ENCODE measurements at places on chromosomes 7 and 10. TPM values are rescaled to one million over a fixed set of nuclear protein-coding genes. Genes with fewer than 3 reads are reported as not detected.

Gene SPDYE16
- 0.11 TPM for polyA plus RNA-seq

Gene CHN2
- polyA plus RNA-seq, result 7.8 TPM

Gene NXPH1
- polyA plus RNA-seq, result not detected

Gene PWWP2B
- polyA plus RNA-seq, result 9.2 TPM

Gene ITPRID1
- polyA plus RNA-seq, result not detected

Gene GPR15LG
- polyA plus RNA-seq, result not detected

Gene CUZD1
- 1.7 TPM for polyA plus RNA-seq

Gene ZNF716
- not detected for polyA plus RNA-seq

Gene EIF4H
- polyA plus RNA-seq, result 182 TPM

Gene GSTO2
- 2.1 TPM for polyA plus RNA-seq

Gene VGF
- 8.6 TPM for polyA plus RNA-seq

Gene CABCOCO1
- 0.10 TPM for polyA plus RNA-seq

Gene NUDT13
- 1.6 TPM for polyA plus RNA-seq

Gene FAM241B
- 4.6 TPM for polyA plus RNA-seq

Gene ABLIM1
- 50.6 TPM for polyA plus RNA-seq

Gene TMEM139
- polyA plus RNA-seq, result 9.8 TPM

Gene BUD23
- 40.7 TPM for polyA plus RNA-seq

Gene UCN3
- 1.5 TPM for polyA plus RNA-seq

Gene OPN1SW
- not detected for polyA plus RNA-seq

Gene AKR1C1
- 166 TPM for polyA plus RNA-seq

Gene ZNF488
- 0.06 TPM for polyA plus RNA-seq

Gene SPDYE9
- polyA plus RNA-seq, result not detected

Gene PITX3
- not detected for polyA plus RNA-seq

Gene MCM10
- polyA plus RNA-seq, result 0.71 TPM

Gene PKD1L1
- 0.10 TPM for polyA plus RNA-seq

Gene TLL2
- polyA plus RNA-seq, result 0.32 TPM

Gene TWIST1
- polyA plus RNA-seq, result 1.4 TPM

Gene GUSB
- polyA plus RNA-seq, result 36.9 TPM

Gene MRPS24
- 119 TPM for polyA plus RNA-seq

Gene HOXA5
- polyA plus RNA-seq, result 3.1 TPM

Gene NCOA4
- 38.3 TPM for polyA plus RNA-seq

Gene PAPOLB
- polyA plus RNA-seq, result not detected

Gene ACTL6B
- 0.09 TPM for polyA plus RNA-seq

Gene MEIG1
- not detected for polyA plus RNA-seq

Gene POLD2
- polyA plus RNA-seq, result 51.4 TPM

Gene SLC16A12
- polyA plus RNA-seq, result 0.56 TPM

Gene TMEM196
- 0.29 TPM for polyA plus RNA-seq

Gene GAD2
- polyA plus RNA-seq, result not detected

Gene TYW1B
- polyA plus RNA-seq, result 2.5 TPM

Gene BTBD16
- polyA plus RNA-seq, result 0.34 TPM
